ENCODE measurements at places on chromosomes 6 and 20.
A peak's percentile ranks its signal among the peaks of the same experiment; 100 is the strongest.

- no peak for DNase-seq
Observed at GRCh38 chr20:44832724-44833123, 22.4 kb upstream of the RIMS4 start.

DNA sequence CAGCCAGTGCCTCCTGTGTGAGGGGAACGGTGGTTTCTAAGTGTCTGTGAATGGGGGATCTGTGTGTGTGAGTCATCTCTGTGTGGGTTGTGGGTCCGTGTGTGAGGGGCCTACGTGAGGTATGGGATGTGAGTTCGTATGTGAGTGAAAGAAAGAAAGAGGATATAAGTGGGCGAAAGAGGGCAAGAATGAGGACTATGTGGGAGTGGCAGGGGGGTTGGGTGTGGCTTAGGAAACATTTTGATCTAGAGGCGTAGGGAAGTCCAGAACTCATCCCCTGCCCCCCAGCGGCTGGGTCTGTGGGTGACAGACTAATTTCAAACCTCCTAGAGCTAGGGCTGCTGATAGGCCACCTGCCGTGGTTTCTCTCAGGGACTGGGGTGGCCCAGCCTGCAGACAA, 35.5 kb downstream of the DHX35 start:
- peak; percentile 84 for DNase-seq

- no peak for DNase-seq
Observed at GRCh38 chr20:60748086-60748485, 504.0 kb upstream of the CDH4 start.

- peak; percentile 47 for DNase-seq
Observed at GRCh38 chr20:36461600-36462439, 79.5 kb upstream of the MYL9 start.

- DNase-seq: no peak
Observed at GRCh38 chr20:54195483-54196472, 12.1 kb upstream of the PFDN4 start.

GRCh38 chr6:92273694-92274093, 1145.7 kb downstream of the EPHA7 start:
- DNase-seq: no peak

GRCh38 chr6:160355001-160355400, 6.8 kb downstream of the SLC22A3 start:
- no peak for DNase-seq

- DNase-seq: no peak
Observed at GRCh38 chr20:61114493-61115175, 137.4 kb upstream of the CDH4 start.

GRCh38 chr6:4449409-4449808, 314.0 kb upstream of the ECI2 start:
- no peak for DNase-seq

DNA sequence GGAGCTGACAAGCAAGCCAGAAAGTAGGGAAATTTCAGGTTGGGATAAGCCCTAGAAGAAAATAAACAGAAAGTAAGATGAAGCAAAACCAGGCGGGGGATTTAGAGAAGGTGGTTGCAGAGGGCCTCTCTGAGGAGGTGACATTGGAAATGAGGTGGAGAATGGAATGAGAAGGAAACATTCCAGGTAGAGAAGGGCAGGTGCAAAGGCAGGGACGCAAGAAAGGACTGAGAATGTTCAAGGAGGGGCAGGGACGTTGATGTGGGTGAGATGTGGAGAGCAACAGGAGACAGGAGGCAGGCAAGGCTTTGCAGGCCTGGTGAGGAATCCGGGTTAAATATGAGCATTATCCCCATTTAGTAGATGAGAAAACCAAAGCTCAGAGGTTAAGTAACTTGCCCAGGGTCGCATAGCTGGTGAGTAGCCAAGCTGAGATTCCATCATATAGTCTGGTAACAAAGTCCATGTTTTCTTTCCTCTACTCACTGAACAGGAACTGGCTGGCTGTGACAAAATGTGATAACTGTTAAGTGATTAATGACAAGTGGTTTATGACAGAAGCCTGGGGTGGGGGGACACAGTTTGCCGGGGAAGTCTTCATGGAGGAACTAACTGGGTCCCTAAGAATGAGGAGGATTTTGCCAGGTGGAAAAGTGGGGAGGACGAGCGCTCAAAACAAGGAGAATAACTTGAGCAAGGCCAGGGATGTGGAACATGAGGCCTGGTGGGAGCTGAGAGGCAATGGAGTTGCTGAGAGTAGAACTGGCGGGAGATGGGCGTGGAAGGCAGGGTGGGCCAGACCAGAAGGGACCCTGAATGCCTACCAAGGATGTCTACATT, 32.6 kb downstream of the MRPL14 start:
- no peak for DNase-seq

DNA sequence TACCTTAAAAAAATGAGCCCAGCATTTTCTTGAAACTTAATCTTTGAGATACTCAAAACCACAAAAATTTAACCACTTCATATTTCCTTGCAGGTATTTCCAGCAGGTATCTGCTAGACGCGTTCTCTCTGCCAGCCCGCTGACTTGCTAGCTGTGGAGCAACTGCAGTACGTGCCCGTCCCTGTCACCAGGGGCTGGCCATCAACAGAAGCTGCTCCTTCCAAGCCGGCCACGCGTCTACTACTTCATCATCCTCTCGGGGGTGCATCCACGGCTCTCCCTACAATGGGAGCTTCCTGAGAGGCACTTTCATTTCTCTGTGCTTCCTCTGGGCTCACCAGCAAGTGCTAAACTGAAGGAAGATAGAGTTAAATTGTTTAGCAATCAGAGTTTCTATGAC, 132.4 kb downstream of the DTNBP1 start:
- DNase-seq: no peak

- DNase-seq: no peak
Observed at GRCh38 chr6:65259059-65259458, 448.0 kb downstream of the EYS start.

DNA sequence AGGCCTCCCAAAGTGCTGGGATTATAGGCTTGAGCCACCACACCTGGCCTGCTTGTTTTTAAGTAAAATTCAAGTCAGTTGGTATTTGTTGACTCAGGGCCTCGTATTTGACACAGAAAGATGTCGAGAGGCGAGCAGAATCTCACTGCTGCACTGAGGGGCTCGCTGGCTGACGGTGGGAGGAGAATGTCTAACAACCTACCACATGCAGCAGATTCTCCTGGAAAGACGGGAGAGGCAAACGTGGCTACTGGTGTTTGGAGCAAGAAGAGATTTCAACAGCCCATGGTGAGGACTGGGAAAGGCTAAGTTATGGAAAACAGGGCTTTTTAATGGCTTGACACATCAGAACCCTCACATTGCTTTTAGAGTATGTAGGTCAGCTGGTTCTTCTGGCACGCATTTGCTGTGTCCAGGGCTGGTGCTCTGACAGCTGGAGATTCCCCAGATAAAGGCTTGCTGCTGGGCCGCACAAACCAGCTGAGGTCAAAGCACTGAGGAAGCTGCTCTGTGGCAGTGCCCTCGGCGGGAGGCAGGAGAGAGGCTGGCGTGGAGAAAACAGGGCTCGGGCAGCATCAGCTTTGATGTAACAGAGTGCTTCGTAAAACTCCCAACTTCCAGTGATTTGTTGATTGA, 84.2 kb upstream of the FRMD1 start:
- DNase-seq: no peak

DNA sequence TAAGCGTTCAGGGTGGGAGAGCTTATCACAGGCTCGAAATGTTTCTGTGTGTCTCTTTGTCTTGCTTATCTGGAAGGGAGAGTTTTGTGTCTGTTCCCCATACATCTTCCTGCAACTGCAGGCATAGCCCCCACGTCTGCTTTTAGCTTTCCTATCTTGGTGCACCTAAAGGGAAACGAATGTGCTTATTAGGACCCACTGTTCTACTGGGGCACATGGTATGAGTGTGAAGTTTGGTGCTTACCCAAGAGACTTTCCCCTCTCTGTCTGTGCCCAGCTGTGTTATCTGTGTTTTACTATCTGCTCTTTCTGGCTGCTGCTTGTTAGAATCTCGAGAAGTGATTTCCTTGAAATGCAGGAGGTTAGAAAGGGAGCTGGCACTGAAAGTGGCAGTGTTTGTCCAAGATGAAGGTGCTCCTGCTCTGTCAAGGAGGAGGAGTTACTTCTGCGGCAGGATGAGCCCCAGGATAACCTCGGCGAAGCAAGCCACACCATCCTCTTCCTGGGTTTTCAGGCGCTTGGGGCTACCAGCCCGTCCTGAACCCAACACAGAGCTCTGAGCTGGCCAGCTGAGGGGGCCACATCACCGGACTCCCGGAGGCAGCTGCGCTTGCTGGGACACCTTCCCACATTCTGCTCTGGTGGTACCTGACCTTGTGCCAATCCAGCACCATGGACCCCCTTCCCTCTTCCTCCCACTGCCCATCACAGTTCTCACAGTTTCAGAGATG, 23.4 kb downstream of the DYNLT1 start:
- no peak for DNase-seq

GRCh38 chr6:16533210-16533609, 228.1 kb downstream of the ATXN1 start:
- no peak for DNase-seq

GRCh38 chr6:70601014-70601413, 34.3 kb downstream of the SDHAF4 start:
- DNase-seq: no peak

GRCh38 chr20:37501940-37502339, 19.1 kb upstream of the NNAT start:
- DNase-seq: no peak

DNA sequence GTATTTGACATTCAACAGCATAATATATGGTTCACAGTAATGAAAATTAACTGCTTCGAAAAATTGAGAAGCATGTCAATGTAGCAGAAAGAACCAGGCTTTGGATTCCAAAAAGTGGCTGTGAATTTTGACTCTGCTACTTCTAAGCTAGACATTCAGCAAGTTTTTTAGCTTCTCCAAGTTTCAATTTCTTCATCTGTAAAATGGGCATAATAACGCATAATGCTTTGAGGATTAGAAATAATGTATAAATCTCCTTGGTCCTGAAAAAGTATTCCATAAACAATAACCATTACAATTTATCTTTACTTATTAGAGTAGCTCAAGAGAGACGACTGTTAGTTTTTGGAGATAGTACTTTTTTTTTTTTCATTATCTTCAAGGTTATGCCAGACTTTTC, 7.7 kb downstream of the BLTP3A start:
- DNase-seq: no peak

- DNase-seq: no peak
Observed at GRCh38 chr20:45997187-45997586, 11.5 kb upstream of the MMP9 start.

GRCh38 chr6:43475516-43475915, 1.9 kb upstream of the TJAP1 start:
- DNase-seq: no peak
